ENCODE measurements at places on chromosomes 12 and 14.

DNA sequence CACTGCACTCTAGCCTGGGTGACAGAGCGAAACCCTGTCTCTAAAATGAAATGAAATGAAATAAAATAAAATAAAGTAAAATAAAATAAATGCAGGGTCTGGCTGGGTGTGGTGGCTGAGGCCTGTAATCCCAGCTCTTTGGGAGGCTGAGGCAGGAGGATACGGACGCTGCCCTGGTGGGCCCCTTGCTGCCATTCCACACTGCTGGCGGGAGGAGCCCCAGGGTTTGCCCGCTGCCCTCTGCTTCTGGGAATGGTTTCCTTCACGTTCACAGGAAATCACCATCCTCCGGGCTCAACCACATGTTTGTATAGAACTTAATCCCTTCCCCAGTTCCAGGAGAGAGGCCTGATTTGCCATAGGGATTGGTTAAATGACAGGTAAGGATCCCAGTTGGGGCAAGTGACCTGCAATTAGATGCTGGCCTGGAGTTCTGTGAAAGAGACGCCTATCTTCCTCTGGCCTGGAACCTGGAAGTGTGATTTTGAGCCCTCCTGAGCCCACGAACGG lies 29.3 kb downstream of the CALM1 start:
- DNase-seq, result no peak

DNA sequence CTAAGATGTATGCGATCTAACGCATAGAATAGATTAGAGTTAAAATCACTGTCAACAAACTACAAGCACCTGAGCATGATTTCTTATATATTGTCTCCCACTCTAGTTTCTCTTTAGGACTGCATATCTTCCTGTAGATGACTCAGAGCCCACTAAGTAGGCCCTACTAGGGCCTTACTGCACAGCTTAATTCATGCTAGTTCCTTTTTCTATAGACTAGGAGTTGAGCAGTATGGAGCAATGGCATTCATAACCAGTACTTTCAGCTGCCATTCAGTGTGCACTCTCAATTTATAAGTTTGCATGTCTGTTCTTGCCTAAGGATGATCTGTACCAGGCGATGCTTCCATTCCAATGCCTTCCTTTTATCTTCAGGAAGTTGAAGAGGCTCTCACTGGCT lies 103.5 kb downstream of the METTL25 start:
- no peak for DNase-seq

DNA sequence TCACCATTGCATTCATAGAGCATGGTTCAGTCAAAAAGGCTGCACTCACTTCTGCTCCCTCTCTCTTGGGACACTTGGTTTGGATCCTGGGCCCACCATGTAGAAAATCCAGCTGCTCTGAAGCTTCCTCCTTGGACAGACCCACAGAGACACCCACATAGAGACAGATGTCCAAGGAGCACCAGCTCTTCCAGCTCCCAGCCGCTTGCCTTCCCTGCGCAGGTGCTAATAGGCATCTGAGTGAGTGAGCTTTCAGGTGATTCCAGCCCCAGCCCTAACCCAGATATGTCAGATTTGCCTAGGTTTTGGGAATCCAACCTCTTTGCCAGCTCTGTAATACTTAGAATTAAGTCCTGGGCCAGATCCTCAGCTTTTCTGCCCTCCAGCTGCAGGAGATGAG lies 38.6 kb downstream of the DLK1 start:
- no peak for DNase-seq

GRCh38 chr12:101608301-101609133 lies 13.7 kb downstream of the MYBPC1 start:
- DNase-seq, result no peak

- no peak for DNase-seq
These were observed 5.5 kb upstream of the GALC start for GRCh38 chr14:87998482-87998881.

Measured in NCI-H2107 (cell line).